Effector CD8-positive, alpha-beta T cell (primary cell): ENCODE measurements at places on chromosomes 1 and 21.

GRCh38 chr1:209755926-209756614 is at the start of gene TRAF3IP3:
TSS of gene TRAF3IP3 (plus strand) at chr1:209756053. CDS start at chr1:209760040, 3,987 bp downstream.
- DNase-seq, result peak; percentile 47

GRCh38 chr21:46173573-46173972 is 10.7 kb downstream of the SPATC1L start:
- no peak for DNase-seq

- no peak for DNase-seq
Measured at GRCh38 chr1:229631148-229631547, 5.1 kb downstream of the URB2 start.

GRCh38 chr1:76433526-76433925 is 359.0 kb downstream of the ST6GALNAC3 start:
- no peak for DNase-seq

- DNase-seq, result no peak
Measured at GRCh38 chr1:178451529-178451928, 45.2 kb downstream of the CLEC20A start.

DNA sequence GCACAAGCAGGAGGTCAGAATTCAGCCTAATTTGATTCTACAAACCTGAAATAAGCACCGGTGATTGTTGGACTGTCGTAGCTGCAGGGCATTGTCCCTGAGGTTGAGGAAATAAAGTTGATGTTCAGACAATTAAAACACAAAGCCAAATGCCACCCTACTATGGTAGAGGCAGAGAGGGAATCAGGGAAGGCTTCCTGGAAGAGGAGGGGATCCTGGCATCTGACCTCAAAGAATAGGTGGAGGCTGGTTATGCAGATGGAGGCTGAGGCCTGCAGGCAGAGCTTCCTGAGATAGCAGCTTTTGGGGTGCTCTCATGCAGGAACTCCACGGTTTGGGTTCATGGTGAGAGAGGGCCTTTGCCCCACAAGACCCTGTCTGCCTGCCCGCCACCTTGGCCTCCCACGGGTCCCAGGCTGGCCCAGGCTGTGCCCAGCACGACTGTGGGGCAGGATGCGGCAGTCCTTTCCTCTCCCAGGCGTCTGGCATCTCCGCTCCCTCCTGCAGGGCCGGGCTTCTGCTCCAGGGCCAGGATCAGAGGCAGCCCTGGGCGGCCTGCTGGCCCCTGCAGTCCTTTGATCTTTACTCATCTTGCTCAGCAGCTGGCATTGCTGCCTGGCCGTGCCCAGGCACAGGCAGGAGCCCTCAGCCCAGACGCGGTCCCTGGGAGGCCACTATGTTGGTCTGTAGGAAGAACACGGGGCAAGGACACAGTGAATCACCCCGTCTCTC is 134.1 kb upstream of the VAMP3 start:
- DNase-seq, result no peak

DNA sequence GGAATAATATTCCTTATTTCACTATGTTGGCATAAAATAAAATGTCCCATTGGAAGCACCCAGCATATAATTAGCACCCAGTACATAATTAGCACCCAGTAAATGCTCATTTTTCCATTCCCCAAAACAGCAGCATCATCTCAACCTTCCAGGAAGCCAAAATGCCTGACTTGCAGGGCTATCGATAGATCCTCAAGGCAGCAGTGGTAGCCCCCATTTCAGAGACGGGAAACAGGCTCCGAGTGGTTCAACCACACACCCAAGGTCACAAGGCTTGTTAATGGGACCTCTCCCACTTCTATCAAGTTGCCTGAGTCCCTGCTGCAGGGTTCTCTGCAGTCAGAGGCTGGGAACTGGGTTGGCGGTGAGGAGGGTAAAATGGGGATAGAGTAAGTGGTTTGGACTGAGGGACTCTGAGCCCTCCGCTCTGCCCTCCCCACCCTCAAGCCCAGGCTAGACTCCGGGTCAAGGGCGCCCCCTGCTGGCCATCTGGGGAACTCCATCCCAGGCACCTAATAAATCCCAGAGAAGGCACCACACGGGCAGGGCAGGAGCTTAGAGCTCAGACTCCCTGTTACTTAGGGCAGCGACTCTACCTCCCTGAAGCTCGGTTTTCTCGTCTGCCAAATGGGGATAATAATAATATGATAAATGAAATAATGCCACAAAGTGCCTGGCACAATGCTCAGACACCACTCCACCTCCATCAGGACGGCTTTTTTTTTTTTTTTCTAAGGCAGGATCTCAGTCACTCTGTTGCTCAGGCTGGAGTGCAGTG is 21.9 kb upstream of the LAPTM5 start:
- peak; percentile 95 for DNase-seq

DNA sequence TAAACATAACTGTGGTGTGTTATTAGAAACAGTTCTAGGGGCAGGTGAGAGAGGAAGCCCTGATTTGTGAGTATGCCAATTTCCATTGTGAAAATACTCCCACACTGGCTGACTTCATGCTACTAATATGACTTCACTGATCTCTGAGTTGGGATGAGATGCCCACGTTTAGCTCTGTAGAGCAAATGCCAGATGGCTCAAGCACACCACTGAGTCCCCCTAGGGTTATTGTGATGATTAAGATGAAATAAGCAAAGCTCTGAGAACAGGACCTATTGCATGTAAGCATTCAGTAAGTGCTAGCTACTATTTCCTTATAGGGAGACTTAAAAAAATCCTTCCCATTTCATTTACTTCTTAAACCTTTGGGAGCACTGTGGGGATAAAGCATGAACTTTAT is 117.6 kb downstream of the CENPF start:
- DNase-seq, result no peak

DNA sequence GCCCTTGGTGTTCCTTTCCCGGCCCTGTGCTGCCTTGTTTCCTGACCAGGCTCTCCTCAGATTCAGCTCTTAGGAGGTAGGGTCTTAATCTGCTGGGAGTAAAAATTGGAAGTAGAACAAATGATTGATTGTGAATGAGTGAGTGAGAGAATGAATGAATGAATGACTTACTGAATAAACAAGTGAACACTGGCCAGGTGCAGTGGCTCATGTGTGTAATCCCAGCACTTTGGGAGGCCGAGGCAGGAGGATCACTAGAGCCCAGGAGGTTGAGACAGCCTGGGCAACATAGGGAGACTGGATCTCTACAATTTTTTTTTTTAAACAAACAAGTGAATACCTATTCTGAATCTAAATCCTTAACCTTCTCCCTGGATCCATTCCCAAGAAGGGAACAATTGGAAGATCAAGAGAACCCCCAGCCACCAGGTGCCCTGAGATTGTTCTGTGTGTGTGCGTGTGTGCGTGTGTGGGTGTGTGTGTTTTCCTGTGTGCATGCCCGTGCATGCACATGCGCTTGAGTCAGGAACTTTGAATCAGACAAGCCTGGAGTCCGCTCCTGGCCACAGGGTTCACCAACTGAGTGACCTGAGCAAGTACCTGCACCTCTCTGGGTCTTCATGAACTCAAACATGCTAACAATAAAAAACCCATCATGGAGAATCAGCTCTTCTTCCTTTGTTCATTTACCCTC is 24.3 kb upstream of the CITED4 start:
- DNase-seq, result no peak

DNA sequence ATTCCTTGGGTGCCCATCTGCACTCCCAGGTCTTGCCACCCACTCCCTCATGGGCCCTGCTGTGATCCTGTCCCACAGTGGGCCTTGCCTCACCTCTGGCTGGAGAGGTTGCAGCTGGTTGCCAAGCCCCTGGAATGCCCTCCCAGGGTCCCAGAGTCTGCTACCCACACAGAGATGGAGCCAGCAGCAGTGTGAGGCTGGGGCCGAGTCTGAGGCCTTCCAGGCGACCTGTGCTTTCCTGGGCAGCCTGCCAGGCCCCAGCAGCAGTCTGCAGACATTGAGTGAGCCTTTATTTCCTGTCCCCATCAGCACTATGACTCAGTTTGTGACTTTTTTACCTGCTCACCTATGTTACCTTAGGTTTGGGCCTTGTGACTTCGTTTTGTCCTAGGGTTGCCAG is 25.0 kb upstream of the TSPAN2 start:
- DNase-seq, result no peak
